ENCODE measurements at places on chromosomes 5 and 9. TPM values are rescaled to one million over a fixed set of nuclear protein-coding genes. Genes with fewer than 3 reads are reported as not detected.

The HABP4 gene
- 2.8 TPM for total RNA-seq

GRCh38 chr5:39178171-39178570, 41.2 kb downstream of the FYB1 start:
- H3K27ac ChIP-seq, result no peak overlapping the region
- H3K4me1 ChIP-seq, result no peaks in the 10 kb centered on the region
- DNase-seq, result no peak
- H3K4me3 ChIP-seq, result no peak overlapping the region
- no peaks in the 10 kb centered on the region for H3K27me3 ChIP-seq

The SLC24A2 gene
- total RNA-seq, result 0.05 TPM

GRCh38 chr9:72422214-72422613, 57.2 kb upstream of the ZFAND5 start:
- DNase-seq, result no peak
- no peak overlapping the region for H3K27ac ChIP-seq
- no peak overlapping the region for H3K4me3 ChIP-seq
- no peaks in the 10 kb centered on the region for H3K4me1 ChIP-seq
- no peaks in the 10 kb centered on the region for H3K27me3 ChIP-seq

- no peak overlapping the region for H3K27ac ChIP-seq
- no peak for DNase-seq
- no peaks in the 10 kb centered on the region for H3K36me3 ChIP-seq
- H3K27me3 ChIP-seq, result no peaks in the 10 kb centered on the region
These were observed 16.1 kb downstream of the MEGF10 start for GRCh38 chr5:127306647-127307046.

DNA sequence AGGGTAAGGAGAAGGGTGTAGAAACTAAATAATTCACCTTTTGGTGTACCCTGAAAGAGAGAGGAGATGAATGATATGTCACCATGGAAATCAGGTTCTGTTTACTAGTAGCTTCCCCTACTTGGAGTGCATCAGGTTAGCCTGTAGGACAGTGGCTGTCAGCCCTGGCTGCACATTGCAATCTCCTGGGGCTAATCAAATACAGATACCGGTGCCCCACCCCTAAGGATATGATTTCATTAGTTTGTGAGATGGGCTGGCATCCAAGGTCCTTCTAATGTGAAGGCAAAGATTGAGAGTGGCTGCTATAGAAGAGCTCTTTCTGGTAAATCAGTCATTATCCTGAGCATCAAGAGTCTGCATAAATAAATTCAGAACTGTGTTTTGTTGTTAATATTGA, 47.2 kb downstream of the INSYN2B start:
- H3K27ac ChIP-seq, result no peak overlapping the region
- H3K4me1 ChIP-seq, result no peaks in the 10 kb centered on the region
- H3K27me3 ChIP-seq, result no peaks in the 10 kb centered on the region
- DNase-seq, result no peak

GRCh38 chr9:133184971-133185370, 21.3 kb upstream of the GBGT1 start:
- H3K36me3 ChIP-seq, result no peaks in the 10 kb centered on the region
- no peaks in the 10 kb centered on the region for H3K27me3 ChIP-seq
- no peak overlapping the region for H3K4me3 ChIP-seq
- H3K4me1 ChIP-seq, result no peaks in the 10 kb centered on the region

DNA sequence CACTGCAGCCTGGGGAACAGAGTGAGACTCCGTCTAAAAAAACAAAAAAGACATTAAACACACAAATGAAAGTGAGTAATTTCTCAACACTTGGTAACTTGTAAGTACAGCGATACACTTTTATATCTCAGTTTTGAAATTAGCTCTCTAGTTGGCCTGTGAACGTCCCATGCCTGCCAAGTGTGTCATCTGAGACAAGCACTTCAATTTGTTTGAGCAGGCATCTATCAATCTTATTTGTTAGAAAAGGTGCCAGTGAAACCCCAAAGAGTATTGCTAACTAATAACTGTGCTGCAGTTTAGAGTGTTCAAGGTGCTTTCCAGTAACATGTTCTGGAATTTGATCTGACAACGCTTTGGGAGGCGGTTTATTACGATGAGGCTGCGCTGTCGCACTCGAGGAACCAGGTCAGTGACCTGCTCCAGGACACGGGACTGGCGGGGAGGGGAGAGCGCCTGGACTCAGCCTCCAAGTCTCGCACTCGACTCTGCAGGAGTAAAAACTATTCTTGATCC, 1.1 kb upstream of the SPIN1 start:
- H3K4me1 ChIP-seq, result peaks cover 14% of the 10 kb centered on the region
- no peaks in the 10 kb centered on the region for H3K27me3 ChIP-seq
- H3K4me3 ChIP-seq, result peak overlapping the region; percentile 88
- no peaks in the 10 kb centered on the region for H3K36me3 ChIP-seq
- peak; percentile 64 for DNase-seq

The ADAMTSL1 gene
- total RNA-seq, result 0.42 TPM

GRCh38 chr5:19886123-19886917, 101.7 kb downstream of the CDH18 start:
- no peak overlapping the region for H3K27ac ChIP-seq
- no peak overlapping the region for H3K4me3 ChIP-seq
- no peaks in the 10 kb centered on the region for H3K36me3 ChIP-seq
- DNase-seq, result no peak
- H3K27me3 ChIP-seq, result no peaks in the 10 kb centered on the region
- H3K4me1 ChIP-seq, result no peaks in the 10 kb centered on the region

DNA sequence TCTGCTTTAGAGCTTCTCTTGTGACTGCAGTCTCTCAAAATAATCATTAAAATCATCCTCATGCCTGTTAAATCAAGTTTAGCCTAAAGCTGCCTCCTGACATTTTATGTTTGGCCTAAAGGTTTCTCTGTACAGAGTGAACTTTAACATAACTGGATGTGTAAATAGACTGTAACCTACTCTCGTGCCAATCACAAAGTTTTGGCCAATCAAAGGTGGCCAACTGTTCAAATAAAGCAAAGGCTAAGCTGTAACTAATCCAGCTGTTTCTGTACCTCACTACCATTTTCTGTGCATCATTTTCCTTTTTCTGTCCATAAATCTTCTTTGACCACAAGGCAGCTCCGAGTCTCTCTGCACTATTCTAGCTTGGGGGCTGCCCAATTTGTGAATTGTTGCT, 86.2 kb downstream of the GCNT1 start:
- H3K27me3 ChIP-seq, result no peaks in the 10 kb centered on the region
- no peak overlapping the region for H3K4me3 ChIP-seq
- H3K4me1 ChIP-seq, result no peaks in the 10 kb centered on the region
- H3K27ac ChIP-seq, result no peak overlapping the region
- H3K36me3 ChIP-seq, result no peaks in the 10 kb centered on the region

- no peak overlapping the region for H3K4me3 ChIP-seq
- H3K27ac ChIP-seq, result no peak overlapping the region
- no peaks in the 10 kb centered on the region for H3K27me3 ChIP-seq
- no peak for DNase-seq
- no peaks in the 10 kb centered on the region for H3K4me1 ChIP-seq
These were observed 103.2 kb downstream of the PDE4D start for GRCh38 chr5:59790376-59790775.

The NUTM2G gene
- total RNA-seq, result not detected

The SV2C gene
- total RNA-seq, result 0.18 TPM

DNA sequence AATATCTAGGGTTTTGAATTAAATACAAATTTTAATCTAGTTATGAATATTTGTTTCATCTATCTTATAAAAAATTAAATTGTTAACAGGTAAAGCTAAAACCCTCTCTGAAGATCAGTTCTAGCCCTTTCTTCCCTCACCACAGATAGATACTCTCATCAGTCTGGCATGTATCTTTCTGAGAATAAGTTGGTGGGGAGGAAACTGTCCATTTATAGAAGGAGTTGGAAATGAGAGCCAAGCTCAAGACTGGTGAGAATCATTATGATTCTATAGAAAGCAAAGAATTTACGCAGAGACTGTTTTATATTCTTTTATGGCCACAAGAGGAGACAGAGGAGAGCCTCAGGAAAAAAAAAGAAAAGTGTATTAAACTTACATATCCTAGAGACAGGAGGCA, 59.0 kb downstream of the STARD4 start:
- no peak overlapping the region for H3K27ac ChIP-seq
- no peaks in the 10 kb centered on the region for H3K27me3 ChIP-seq
- DNase-seq, result no peak
- peaks cover 9% of the 10 kb centered on the region for H3K4me1 ChIP-seq
- H3K36me3 ChIP-seq, result no peaks in the 10 kb centered on the region
- no peak overlapping the region for H3K4me3 ChIP-seq

DNA sequence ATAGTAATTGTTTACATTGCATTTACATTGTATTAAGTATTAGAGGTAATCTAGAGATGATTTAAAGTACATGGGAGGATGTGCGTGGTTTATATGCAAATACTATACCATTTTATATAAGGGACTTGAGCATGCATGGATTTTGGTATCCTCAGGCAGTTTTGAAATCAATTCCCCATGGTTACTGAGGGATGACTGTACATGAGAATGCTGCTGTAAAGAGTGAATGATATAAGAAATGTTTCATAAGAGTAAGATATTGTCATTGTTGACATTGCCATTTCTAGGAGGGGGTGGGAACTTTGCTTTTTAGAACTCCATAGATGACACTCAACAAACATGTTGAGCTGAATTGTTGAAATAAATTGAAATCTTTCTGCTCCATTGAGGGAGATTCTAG, 185.0 kb downstream of the SEMA6A start:
- no peaks in the 10 kb centered on the region for H3K36me3 ChIP-seq
- no peaks in the 10 kb centered on the region for H3K4me1 ChIP-seq
- no peak overlapping the region for H3K4me3 ChIP-seq
- H3K27ac ChIP-seq, result no peak overlapping the region
- no peak for DNase-seq

DNA sequence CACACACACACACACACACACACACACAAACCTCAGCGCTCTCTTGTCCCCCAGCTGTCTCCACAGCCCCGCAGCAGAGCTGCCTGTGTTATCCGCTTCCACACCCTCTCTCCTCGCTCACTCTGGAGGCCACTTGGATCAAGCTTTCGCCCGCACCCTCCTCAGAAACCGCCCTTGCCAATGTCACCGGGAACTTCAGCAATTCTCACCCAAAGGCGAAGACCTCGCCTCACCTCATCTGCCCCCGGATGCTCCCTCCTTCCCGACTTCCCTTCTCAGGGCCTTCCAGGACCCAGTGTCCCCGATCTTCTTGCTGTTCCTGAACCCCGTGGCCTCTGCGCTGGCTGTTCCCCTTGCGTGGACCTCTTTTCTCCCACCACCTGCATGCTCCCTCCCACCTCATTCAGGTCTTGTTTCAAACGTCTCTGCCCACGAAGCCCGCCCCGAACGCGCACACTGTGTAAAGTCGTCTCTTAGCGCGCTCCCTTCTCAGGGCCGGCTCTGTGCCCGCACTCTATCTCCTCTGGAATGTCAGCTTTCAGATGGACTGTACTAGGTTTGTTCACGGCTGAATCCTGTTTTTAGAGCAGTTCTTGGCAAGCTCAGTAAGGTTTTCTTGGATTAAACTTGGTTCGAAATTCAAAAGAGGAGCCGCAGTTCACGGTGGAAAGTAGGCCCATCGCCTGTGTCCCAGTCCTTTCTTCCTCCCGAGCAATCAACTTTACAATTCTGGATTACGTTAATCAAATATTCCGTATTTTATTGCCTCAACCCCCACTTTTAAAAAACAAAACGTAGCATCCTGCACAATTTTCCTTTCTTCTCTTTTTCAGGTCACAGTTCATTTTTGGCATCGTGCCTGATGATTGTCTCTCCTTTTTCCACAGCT, 1.0 kb upstream of the TRIM7 start:
- no peaks in the 10 kb centered on the region for H3K36me3 ChIP-seq
- no peak for DNase-seq
- peak overlapping the region; percentile 70 for H3K4me3 ChIP-seq
- H3K27me3 ChIP-seq, result no peaks in the 10 kb centered on the region
- no peak overlapping the region for H3K27ac ChIP-seq

DNA sequence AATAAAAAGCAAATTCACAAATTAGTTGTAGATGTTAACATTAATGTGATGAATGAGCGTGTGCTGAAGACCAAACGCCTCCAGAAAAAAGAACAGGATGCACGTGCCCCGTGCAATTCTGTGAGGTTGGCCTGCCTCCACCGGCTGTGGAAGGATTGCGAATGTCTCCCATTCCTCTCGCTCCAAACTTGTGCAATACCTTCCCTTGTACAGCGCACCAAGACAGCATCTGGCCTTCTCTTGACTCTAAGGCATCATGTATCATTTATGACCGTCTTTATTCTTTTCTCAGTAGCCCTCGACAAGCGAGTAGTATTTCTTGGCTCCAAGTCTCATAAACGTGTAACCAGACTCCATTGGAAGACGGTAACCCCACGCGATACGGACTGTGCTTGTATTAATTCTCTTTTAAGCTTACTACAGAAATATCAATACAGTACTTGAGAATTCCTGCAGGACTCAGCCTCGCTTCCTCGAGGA, 1.5 kb upstream of the TESK1 start:
- peak overlapping the region; percentile 88 for H3K27ac ChIP-seq
- no peak for DNase-seq
- H3K4me3 ChIP-seq, result peak overlapping the region; percentile 3
- no peaks in the 10 kb centered on the region for H3K36me3 ChIP-seq

DNA sequence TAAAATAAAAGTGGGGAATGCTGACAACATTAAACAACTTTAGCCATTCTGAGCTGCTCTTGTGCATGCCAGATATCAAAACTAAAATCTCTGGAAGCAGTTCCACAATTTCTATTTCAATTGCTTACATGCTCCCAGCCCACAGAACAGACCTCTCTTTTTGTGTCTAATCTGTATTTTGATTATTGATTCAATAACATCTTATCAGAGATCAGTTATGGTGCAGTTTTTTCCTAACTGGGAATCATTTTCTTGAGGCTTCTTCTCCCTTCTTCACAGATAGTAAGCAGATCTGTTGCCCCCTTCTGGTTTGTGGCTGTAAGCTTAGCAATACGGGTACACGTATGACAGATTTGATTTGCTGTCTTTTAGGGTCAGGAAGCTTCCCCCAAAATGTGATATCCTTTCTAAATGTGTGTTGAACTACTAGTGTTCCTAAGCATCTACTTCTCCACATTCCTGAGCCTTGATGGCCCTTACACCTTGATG, 39.4 kb downstream of the MRPS27 start:
- no peak overlapping the region for H3K4me3 ChIP-seq
- H3K27me3 ChIP-seq, result no peaks in the 10 kb centered on the region
- DNase-seq, result no peak
- no peak overlapping the region for H3K27ac ChIP-seq
- H3K36me3 ChIP-seq, result no peaks in the 10 kb centered on the region

The KCNMB1 gene
- total RNA-seq, result 0.08 TPM

DNA sequence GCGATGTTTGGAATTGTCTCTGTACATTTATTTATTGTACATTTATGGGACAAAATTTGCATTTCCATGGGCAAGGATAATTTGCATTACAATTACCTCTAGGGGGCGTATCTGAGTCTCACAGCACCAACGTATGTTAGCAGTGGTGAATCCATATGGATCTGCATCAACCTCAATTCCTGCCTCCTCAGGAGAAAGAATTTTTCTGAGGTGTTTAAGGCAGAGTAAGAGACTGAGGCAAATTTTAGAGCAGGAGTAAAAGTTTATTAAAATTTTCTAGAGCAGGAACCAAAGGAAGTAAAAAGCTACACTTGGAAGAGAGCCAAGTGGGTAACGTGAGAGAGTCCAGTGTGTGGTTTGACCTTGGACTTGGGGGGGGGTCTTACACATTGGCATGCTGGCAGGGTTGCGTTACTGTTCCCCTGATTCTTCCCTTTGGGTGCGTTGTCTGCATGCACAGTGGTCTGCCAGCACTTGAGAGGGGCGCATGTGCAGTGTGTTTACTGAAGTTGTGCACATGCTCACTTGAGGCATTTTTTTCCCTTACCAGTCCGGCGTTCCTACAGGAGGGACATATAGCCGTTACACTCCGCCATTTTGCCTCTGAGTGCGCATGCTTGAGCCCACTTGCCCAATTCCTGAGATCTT, 21.0 kb upstream of the RAB14 start:
- H3K27me3 ChIP-seq, result no peaks in the 10 kb centered on the region
- H3K27ac ChIP-seq, result no peak overlapping the region
- DNase-seq, result peak; percentile 31
- no peaks in the 10 kb centered on the region for H3K36me3 ChIP-seq
- H3K4me3 ChIP-seq, result no peak overlapping the region
